ENCODE measurements at places on chromosomes 12 and 14.
A peak's percentile ranks its signal among the peaks of the same experiment; 100 is the strongest.

DNA sequence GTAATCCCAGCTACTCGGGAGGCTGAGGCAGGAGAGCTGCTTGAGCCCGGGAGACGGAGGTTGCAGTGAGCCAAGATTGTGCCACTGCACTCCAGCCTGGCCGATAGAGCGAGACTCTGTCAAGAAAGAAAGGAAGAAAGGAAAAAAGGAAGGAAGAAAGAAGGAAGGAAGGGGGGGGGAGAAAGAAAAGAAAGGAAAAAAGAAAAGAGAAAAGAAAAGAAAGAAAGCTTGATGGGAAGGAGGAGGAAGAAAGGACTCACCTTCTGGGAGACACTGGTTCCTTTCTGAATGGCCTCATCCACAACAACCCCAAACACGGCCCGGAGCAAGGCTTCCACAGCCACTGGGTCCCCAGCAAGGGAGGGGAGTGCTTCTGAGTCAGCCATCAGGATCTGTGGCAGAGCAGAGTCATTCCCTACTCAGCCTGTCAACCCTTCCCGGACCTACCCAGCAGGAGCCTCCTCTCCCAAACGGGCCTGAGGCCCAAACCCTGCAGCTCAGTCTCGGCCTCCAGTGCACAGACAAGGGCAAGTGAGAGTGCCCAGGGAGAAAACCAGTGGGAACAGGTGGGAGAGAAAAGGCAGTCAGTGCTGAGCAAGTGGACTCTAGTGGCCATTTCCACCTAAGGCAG, 7.3 kb upstream of the ZNF740 start:
- DNase-seq: peak; percentile 60

GRCh38 chr14:22464422-22465142, 124.4 kb downstream of the DAD1 start:
- no peak for DNase-seq

- DNase-seq: peak; percentile 91
Measured at GRCh38 chr12:23906329-23906728, 43.1 kb downstream of the SOX5 start.

DNA sequence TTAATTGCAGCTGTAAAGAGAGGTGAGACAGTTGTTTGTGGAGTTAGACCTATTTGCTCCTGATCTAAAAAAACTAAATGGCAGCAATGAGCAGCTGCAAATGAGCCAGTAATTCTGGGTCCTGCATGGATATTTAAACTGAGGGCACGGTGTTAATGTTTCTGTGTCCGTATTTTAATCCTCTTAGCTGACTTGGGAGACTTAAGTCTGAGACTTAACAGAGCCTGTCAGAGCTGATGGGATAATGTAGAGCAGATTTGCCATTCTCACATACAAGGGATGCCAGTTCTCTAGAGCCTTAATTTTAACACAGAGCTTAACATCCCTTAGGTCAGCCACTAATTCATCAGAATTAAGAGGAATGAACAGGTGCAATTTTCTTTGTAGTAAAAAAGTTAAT, 178.6 kb upstream of the PDE3A start:
- no peak for DNase-seq

GRCh38 chr12:102438047-102438826, 42.1 kb downstream of the IGF1 start:
- peak; percentile 46 for DNase-seq

DNA sequence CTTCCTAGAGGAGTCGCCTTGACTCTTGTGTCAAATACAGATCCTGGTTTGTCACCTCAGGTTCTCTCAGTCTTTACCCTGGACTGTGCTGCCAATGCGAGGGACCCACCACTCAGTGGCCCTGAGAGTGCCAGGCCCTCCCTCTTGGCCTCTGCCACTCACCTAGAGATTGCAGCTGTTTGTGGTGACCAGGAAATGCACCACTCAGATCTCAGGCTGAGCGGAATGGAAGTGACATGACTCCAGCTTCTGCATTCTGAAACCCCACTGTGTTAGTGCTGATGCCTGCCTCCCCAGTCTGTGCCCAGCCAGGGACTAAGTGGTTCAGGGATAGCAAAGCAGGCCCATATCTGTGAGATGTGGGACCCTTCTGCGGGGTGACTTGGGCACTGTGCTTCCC, 27.8 kb upstream of the NEDD1 start:
- no peak for DNase-seq

GRCh38 chr14:90531497-90531896, 134.7 kb downstream of the CALM1 start:
- no peak for DNase-seq

GRCh38 chr12:53195516-53196420, 11.3 kb downstream of the ITGB7 start:
- peak; percentile 37 for DNase-seq

DNA sequence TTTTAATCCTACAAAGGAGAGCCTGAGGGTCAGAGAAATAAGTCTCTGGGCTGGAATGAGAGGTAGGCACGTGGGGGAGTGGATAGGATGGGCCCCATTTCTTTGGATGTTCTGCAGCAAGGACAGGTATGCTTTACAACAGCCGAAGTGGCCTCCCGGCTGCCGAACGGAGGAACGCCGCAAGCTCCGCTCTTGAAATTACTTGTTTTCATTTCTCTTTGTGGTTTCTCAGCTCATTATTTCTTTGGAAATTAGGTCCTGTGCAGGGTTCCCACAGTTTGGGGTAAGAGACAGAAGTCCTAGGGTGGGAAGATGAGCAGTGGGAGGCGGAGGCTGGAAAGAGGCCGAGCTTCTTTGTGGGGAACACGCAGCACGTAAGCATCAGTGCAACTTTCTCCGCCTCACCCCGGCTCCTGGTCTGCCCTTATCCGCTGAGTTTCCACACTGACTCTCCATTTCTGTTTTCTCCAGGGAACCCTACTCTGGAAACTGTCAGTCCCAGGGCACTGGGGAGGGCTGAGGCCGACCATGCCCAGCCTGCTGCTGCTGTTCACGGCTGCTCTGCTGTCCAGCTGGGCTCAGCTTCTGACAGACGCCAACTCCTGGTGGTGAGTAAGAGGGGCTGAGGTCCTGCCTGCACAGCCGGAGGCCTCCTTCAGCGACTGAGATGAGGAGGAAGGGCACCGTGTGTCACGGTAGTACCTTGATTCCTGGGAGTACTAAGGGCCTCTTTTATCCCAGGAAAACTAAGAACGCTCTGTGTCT, 2.0 kb downstream of the WNT5B start:
- no peak for DNase-seq

- peak; percentile 24 for DNase-seq
Measured at GRCh38 chr12:43676183-43676813, 82.3 kb downstream of the PUS7L start.

DNA sequence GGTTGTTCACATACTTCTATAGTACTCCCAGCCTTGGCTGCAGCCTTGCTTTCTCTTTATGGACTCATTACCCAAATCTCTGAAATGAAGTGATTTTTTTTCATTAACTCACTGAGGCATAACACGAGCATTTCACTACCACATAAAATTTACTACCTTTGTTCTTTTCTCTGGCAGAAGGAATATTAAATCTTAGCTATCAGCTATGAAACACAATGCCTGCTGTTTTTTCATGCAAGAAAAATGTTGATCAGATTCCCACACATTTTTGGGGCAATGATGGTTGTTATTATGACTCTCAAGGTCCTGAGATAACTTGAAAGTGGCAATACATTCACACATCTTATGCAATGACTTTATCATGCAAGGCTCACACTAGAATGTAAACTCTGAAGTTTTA, 225.3 kb upstream of the ATP2B1 start:
- DNase-seq: no peak

- peak; percentile 67 for DNase-seq
Measured at GRCh38 chr12:2944401-2945047, 14.7 kb upstream of the TEAD4 start.

DNA sequence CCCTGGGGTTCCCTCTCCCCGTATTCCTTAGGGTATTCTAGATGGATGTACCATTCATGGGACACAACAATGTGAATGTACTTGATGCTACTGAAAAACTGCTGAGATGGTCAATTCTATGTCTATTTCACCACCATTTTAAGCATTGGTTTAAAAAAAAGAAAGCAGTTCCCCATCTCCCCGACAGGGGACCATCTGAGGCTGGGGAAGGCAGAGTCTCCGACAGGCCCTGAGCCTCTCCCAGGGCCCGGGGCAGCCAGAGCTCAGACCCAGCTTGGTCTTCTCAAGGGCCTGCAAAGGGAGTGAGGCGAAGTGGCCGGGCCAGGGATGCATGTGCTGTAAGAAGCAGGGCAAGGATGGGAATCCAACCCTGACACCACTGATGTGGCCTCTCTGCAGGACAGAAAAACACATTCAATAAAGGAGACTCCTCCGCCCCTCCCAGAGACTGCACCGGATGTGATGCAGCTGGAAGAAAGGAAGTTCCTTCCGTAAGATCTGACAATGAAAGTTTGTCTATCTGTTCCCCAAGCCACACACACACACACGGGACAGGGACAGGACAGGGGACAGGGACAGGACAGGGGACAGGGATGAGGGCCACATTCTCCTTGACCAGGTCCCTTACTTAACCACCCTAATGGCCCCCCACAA, 234.1 kb downstream of the BCL11B start:
- peak; percentile 33 for DNase-seq

DNA sequence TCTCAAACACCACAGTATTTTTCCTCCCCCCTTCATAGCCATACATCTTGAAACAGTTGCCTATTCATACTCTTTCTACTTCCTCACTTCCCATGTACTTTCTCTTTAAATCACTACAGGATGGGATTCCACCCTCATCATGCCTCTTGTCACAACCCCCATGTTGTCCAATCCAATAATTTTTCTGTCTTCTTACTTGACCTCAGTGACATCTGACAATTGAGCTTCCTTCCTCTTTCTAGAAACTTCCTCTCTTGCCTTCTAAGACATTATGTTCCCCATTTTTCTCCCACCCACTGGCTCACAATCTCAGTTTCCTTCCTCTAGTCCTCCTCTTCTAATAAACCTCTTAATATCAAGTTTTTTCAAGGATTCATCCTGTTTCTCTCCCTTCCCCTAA, 5.3 kb downstream of the C2CD5 start:
- no peak for DNase-seq
